Esophagus muscularis mucosa (tissue), 4 donors: ENCODE measurements at places on chromosomes 3 and 15.

DNA sequence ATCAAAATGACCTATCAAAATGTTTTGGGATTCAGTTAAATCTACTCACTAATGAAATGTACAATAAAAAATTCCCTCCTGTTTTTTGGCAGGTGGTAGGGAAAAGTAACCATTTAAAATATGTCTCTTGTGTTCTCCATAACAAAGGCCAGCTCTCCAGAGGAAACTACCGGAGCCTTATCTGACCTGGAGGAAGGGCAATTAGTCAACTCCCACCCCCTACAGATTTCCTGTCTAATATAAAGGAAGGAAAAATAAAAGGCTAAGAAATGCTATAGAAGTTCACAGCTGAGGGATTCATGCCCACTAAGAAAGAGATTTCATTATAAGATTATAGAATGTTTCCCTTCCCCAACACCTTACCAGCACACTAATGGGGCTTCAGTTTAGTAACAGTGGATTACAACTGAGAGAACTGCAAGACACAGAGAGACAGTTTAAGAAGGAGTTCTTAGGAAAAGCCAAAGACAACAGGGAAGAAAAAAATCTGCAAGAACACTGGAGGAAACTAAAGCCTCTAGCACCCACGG, 376.5 kb upstream of the KCNMB2 start:
- DNase-seq: no peak

GRCh38 chr3:64903006-64903405, 215.2 kb upstream of the ADAMTS9 start:
- peak; percentile 14 for DNase-seq

DNA sequence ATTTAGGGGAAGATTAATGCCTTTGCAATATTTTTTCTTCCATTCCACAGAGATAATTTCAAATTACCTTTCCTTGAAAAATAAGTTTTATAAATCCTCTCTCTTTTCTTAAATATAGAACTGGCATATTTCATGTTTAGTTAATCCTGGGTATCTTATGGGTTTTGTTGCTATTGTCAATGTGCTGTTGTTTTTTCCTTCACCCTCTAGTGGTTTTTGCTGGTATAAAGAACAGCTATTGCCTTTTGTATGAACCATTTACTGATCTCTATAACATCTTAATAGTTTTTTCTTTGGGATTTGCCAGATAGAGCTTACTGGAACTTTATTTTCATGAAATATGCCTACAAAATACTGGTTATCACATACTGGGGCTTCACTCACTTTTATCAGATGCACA, 359.6 kb upstream of the DPPA4 start:
- DNase-seq: no peak

GRCh38 chr3:96677156-96677555, 137.2 kb upstream of the EPHA6 start:
- DNase-seq: no peak

GRCh38 chr3:42179110-42179725, 86.8 kb downstream of the CCK start:
- DNase-seq: no peak

DNA sequence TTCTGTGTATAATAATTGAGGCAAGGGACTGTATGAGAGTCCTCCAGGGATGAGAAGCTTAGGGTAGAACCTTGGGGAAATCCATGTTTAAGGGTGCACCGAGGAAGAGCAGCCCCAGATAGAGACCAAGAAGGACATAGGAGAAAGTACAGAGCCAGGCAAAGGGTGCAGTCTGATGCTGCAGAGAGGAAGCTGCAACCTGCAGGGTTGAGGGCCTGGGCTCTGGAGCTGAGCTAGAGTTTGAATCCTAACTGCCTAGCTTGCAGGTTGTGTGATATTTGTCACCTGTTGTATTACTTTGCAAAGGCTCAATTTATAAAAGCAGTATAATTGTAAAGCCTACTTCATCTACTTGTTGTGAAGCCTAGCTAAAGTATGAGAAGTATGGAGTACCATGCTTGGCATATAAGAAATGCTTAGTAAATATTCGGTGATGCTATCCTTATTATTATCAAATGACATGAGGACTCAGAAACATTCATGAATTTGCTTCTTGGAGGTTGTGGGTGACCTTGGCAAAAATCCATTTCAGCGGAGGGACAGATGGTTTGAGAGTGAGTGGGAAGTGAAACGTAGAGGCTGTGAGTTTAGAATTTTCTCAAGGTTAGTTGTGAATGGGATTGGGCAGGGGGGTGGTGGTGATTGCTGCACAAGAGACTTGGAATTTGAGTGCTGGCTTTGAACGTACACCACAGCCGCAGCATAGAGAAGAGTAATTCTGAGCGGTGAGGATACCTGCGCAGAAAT, 43.8 kb downstream of the PLCL2 start:
- no peak for DNase-seq

- DNase-seq: no peak
These were observed 899.8 kb downstream of the ROBO2 start for GRCh38 chr3:77939726-77940125.

GRCh38 chr3:140955645-140956044, 14.0 kb downstream of the SLC25A36 start:
- DNase-seq: no peak

GRCh38 chr3:99794485-99794884, 23.2 kb upstream of the CMSS1 start:
- no peak for DNase-seq

- DNase-seq: no peak
These were observed 433 bp downstream of the FILIP1L start for GRCh38 chr3:100113723-100114412.

DNA sequence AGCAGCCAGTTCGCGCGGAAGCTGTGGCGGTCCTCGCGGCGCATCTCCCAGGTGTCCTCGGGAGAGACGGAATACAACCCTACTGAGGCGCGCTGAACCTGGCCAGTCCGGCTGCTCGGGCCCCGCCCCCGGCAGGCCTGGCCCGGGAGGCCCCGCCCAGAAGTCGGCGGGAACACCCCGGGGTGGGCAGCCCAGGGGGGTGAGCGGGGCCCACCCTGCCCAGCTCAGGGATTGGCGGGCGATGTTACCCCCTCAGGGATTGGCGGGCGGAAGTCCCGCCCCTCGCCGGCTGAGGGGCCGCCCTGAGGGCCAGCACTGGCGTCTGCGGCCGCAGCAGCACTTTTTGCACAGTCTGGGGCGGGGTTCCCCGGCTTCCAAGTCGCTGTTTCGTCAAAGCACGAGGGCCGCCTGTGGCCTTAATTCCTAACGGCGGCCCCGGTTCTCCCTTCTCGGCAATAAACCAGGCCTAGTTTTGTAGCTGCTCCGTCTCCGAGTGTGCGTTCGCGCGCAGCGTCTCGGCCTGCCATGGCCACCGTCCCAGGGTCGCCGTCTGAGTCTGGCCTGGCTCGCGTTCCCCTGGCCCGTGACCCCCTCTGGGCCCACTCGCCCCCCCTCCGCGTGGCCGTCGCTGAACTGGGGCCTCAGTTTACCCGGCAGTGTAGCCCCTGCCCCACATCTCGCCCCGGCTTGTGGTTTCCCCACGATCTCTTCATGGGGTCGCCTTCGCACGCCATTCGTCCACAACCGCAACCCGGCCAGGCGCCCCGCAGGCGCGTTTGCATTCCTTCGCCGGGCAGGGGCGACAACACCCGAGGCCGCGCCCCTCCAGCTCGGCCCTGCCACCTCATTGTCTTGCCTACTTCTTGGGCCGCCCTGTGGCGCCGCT, 30.0 kb downstream of the NBEAL2 start:
- DNase-seq: peak; percentile 96

- no peak for DNase-seq
These were observed 528.7 kb downstream of the ZIC1 start for GRCh38 chr3:147937891-147938290.
